Liver (tissue), 10 donors: ENCODE measurements at places on chromosomes 12 and 14.

DNA sequence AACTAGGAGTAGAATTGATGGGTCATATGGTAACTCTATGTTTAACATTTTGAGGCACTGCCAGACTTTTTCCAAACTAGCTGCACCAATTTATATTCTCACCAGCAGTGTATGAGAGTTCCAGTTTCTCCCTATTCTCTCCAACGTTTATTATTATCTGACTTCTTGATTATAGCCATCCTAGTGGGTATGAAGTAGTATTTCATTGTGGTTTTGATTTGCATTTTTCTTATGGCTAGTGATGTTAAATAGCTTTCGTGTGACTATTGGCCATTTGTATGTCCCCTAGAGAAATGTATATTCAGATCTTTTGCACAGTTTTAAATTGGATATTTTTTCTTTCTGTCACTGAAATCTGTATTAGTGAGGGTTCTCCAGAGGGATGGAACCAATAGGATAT, 37.8 kb downstream of the HELB start:
- DNase-seq, result no peak

- peak; percentile 21 for DNase-seq
These were observed 114.9 kb downstream of the KIF26A start for GRCh38 chr14:104253223-104253822.

DNA sequence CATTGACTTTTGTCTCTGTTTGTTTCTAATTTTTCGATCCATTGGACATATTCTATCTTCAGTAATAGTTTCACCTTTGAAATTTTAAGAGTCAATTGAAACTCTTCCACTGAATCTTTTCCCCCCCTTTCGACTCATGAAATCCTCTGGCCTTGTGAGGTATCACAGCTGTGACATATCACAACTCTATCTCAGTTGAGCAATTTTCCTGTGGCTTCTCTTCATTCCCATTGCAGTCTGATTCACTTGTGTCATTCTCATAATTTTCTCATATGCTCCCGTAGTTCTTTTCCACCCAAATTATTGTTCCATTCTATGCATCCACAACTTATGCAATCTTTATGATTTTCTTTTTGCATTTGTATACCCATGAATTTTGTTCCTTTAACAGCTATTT, 261.6 kb downstream of the DACT1 start:
- no peak for DNase-seq

GRCh38 chr12:128178565-128178964, 88.4 kb upstream of the TMEM132C start:
- no peak for DNase-seq

DNA sequence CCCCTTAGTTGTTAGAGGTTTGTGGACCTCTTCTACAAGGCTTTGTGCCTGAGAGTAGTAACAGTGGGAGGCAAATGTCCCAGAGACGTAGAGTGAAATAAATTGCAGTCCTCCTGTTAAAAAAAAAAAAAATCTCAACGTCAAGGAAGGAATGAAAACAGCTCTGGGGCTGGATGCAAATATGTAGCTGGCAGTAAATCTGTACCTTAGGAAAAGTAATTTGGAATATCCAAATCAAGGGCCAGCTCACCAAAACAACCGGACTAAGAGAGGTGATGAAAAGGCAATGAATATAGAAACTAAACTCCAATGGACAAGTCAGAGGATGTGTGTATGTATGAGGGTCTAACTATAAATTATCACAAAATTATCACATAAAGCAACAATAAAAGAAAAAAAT, 27.0 kb downstream of the SINHCAF start:
- no peak for DNase-seq

DNA sequence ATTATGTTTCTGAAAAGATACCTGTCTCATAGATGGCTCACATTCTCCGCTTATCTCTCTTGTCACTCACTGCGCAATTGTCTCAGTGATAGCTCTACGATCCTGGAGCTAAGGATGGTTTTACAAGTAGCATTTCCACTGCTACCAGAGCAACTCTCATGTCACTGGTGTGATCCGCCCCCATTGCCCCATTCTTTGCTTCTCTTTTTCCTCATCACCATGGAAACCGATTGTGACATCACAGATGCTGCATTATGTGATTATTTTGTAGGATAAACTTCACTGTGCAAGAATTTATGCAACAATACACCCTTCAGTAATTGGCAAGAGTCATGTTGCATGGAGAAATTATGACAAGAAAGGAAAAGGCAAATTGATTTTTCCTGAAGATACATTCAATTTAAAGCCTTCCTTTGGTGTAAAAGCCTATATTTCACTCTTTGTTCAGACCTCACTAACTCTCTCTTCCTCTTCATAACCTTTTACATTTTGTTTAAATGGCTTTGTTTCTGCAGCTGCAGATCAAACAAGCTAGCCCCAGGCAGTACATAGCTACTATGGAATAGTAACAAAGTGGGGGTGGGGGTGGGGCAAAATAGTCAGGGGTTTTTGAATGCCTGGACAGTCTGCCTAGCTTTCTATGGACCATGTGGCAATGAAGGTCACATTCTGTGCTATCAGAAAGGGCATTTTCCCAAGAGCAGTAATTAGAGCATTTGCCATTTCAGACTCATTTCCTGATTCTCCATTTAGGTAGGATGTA, 539.8 kb downstream of the NRXN3 start:
- no peak for DNase-seq

- peak; percentile 60 for DNase-seq
These were observed 28.2 kb downstream of the WBP11 start for GRCh38 chr12:14774906-14775635.

- no peak for DNase-seq
These were observed 5.9 kb downstream of the PLBD1 start for GRCh38 chr12:14561677-14562238.

DNA sequence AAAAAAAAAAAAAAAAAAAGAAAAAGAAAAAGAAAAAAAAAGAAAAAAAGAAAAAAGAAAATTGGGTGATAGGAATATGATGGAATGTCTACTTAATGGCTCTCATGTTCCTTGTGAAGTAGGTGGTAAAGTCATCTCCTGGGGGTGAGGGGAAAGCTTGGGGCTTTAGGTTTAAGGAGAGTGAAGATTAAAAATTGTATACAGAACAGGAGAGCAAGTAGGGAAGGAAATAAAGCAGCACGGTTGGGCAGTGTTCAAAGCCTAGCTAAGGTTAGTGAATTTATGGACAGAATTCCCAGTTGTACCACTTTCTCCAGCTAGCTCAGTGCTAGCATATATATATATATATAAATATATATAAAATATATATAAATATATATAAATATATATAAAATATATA, 40.0 kb upstream of the SLC2A13 start:
- no peak for DNase-seq
